Astrocyte of the cerebellum (primary cell): ENCODE measurements at places on chromosomes 2 and 18.

GRCh38 chr2:153971250-153971649 lies 99.5 kb downstream of the GALNT13 start:
- no peak for DNase-seq

DNA sequence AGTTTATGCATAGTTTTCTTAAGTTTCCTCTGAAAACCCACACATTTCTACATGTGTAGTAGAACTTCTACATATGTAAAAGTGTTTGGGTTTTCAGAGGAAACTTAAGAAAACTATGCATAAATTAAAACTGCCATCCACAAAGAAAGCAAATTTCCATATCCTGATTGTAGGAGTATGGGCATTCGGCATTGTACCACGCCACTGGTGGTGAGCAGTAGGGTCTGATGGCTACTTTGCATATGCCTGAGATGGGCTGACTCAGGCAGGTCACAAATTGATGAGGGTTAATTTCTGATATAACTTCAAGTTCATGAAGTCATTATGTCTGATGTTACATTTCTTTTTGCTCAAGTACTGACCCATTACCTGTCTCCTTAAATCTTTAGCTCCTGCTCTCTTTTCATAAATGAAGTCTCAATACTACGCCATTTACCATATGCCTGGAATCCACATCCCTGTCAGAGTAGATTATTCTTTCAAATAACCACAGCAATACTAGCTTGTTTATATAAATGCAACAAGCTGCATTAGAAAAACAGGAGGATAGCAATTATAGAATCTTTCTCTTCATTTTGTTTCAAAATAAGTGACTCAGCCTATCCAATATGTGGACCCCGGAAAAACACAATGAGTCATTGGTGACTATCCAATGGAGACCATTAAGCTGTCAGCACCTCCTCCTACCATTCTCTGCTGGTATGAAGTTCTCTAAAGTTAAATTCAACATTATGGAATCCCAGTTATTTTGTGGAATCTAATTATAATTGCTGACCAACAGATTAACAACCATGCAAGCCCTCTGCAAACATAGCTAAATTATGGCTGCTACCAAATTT lies 355.2 kb upstream of the UBE2E3 start:
- peak; percentile 53 for DNase-seq

DNA sequence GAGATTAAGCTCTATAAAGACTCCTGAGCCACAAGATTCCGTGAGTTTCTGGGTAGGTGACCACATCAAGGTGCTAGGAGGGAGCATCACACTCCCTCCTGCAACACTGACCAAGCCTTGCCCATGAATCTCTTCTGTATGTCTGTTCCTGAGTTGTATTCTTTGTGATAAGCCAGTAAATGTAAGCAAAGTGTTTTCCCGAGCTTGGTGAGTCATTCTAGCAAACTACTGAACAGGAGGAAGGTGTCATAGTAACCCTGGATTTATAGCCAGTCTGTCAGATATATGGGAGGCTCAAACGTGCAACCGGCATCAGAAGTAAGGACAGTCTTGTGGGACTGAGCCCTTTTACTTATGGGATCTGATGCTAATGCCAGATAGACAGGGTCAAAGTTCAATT lies 346.1 kb upstream of the KYNU start:
- DNase-seq: no peak

- DNase-seq: no peak
These were observed 35.3 kb upstream of the PDCL3 start for GRCh38 chr2:100527440-100528015.

- DNase-seq: no peak
These were observed 74.6 kb upstream of the OTOS start for GRCh38 chr2:240214790-240215675.

DNA sequence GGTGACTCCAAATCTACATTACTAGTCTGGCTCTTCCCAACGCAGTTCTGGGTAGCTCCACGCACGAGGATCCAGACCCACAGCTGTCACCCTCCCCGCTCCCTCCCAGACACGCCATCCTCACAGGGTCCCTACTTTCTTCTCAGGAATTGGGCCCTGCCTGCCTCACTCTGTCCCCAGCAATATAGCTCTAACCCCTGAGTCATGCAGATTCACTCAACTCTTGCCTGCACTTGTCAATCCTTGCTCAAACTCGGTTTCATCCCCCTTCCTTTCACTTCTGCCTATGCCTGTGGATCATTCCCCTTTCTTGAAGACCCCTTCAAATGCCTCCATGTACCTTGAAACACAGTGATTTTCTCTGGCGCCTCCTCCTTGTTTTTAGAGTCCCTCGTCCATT lies 5.0 kb downstream of the ST8SIA5 start:
- DNase-seq: no peak

DNA sequence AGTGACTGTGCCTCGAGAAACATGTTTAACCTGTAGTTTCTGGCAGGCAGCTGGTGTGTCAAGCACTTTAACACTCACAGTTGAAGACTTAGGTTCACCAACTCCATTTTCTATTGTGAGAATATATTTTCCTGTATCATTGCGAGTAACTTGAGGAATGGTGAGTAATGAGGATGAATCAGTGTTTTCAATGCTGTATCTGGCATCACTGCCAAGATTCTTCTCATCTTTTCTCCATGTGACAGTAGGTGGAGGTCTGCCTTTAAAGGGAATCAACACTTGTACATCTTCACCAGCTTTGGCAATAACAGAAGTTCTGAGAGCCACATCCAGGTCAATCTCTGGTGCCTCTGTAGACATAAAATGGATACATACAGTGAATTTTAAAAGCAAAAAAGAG lies 72.8 kb downstream of the PLEKHA3 start:
- peak; percentile 34 for DNase-seq

DNA sequence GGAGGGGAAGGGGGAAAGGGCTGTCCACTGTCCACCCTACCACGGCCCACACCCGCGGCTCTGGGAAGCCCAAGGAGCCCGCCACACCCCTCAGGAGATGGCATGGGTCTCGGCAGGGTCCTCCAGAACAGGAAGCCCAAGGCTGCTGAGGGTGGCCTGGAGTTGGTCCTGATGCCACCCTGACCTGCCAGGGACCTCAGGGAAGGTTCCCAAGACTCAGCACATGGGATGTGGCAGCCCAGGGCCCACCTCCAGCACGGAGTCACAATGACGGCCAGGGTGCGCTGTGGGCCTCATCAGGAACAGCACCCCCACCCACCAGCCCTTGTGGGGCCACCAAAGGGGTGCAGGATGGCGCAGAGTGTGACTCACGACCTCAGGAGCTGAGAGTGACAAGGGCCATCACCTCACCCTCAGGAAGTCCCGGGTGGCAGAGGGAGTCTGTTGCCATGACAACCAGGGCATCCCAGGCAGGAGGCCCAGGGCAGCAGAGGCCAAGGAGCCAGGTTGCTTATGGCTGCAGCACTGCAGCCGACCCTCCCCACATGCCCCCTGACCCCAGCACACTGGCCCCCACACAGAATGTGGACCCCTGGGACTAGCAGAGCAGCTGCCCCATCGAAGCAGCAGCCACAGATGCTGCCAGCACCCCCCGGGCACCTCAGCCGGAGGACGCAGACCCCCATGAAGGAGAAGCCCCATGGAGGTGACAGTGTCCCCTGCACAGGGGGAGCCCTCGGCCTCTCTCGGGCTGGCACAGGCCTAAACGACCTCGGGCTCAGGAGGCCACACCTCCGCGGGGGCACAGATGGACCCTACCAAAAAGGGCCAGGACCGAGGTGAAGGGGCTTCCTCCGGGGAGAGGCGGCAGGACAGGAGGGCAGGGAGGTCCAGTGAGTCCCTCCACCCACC lies 34.3 kb downstream of the KIF1A start:
- DNase-seq: no peak

- no peak for DNase-seq
These were observed 14.7 kb upstream of the FZD7 start for GRCh38 chr2:202018950-202019349.

- DNase-seq: no peak
These were observed 5.8 kb upstream of the ZNF532 start for GRCh38 chr18:58858591-58859468.

- no peak for DNase-seq
These were observed 5.5 kb upstream of the MGAT4A start for GRCh38 chr2:98736464-98736889.

GRCh38 chr2:172457536-172457935 lies 30.1 kb downstream of the ITGA6 start:
- no peak for DNase-seq

DNA sequence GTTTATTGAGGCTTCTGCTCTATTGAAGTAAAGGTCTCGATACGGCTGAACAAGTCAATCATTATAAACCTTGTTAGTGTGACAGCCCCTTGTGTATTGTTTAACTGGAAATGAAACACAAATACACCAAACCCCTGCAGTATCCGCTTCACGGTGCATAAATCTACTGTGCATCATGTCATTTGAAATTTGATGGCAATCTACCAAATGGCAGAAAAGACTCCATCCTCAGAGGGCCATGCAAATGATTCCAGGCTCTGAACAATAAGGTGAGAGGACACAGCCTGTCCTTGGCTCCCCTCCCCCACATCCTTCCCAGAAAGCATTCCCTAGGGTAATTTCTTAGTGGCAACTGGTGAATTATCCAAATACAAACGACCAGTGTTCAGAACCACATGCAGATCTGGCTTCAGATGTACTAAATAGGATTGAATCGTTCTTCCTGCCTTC lies 80.6 kb downstream of the ADCYAP1 start:
- no peak for DNase-seq

DNA sequence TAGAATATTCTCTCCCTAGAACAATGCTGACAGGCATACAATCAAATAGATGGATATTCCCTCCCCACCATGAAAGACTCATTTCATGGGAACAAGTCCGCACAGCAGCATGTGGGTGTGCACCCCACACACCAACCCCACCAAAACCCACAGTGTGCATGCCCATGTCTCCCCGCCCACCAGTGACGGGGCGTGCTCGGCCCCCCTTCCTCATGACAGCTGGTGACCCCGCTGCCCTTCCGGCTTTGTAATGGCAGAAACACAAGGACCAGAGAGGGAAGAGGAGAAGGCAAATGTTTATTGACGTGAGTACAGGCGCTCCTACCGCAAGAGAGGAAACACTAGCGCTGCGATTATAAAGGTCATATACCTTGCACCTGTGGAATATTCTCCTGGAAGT lies 30.8 kb upstream of the ODC1 start:
- DNase-seq: no peak

GRCh38 chr2:29810956-29811355 lies 110.4 kb downstream of the ALK start:
- DNase-seq: no peak

GRCh38 chr18:10776493-10776892 lies 250.7 kb downstream of the NAPG start:
- no peak for DNase-seq

- peak; percentile 20 for DNase-seq
These were observed 319.4 kb upstream of the KCNH7 start for GRCh38 chr2:163157891-163158496.

- DNase-seq: no peak
These were observed 1.5 kb upstream of the PCBP1 start for GRCh38 chr2:70085711-70086277.

- DNase-seq: peak; percentile 45
These were observed 1.3 kb upstream of the UBE2E3 start for GRCh38 chr2:180978903-180979748.

DNA sequence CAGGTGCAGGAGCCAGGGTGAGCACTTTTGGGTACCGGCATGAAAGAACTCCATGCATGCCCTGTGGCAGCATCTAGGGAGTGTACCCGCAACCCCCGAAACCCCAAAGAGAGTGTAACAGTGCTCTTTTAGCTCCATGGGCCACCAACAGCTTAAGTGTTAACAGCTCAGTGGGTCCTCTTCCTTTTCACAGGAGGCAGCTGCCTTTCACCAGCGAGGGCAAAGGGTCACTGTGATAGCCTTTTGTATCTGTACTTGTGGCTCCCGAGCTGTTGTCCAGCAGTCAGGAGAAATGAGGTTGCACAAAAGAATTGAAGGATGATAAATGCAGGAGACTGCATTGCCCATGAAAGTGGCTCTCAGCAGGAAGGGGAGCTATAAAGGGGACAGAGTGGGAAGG lies 1166.3 kb upstream of the ACVR2A start:
- DNase-seq: no peak

GRCh38 chr18:46341986-46342525 lies 237.9 kb downstream of the HAUS1 start:
- no peak for DNase-seq

GRCh38 chr2:85173909-85174308 lies 40.7 kb downstream of the TCF7L1 start:
- no peak for DNase-seq

DNA sequence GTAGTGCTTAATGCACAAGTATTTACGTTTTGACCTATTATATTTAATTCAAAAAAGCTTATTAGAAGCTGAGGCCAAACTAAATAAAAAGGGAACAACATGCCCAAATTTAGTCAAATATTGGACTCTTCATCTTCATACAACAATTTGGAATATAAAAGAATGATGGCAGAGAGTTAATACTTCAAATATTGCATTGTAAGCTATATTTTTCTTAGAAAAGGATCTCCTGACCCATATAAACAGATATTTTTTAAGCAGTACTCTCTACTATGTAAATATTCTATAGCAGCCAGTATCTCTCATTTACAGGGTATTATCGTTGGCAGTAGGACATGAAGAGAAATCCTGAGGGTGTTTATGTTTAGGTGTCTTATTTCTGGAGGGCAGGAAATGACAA lies 531.2 kb downstream of the NYAP2 start:
- DNase-seq: no peak

DNA sequence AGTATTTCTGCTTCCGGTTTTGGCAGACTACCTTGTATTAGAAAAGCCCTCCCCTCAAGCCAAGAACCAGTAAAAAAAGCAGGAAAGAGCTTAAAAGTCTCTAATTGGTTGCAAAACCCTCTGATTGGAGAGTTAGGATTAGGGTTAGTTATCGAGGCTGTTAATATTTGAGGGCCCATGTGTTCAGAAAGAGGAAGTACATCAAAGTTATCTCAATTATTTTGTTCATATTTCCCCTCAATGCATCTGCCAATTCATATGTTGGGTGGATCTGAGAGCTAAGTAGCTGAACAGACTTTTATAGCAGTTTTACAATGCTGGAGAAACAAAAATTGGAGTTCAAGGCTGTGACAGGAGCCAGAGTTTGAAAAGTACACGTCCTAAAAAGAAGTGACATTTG lies 43.1 kb upstream of the KLHL14 start:
- no peak for DNase-seq

- DNase-seq: no peak
These were observed 262.0 kb upstream of the RASGRP3 start for GRCh38 chr2:33214436-33214835.

GRCh38 chr2:12064153-12064552 lies 317.7 kb downstream of the LPIN1 start:
- DNase-seq: no peak

- no peak for DNase-seq
These were observed 22.4 kb downstream of the CYP27C1 start for GRCh38 chr2:127197475-127198385.

GRCh38 chr2:234967870-234968208 lies 16.0 kb downstream of the SH3BP4 start:
- DNase-seq: no peak
